GM12892 (cell line): ENCODE measurements at places on chromosomes 13 and 19.

- DNase-seq: no peak
These were observed 1674.2 kb downstream of the PCDH9 start for GRCh38 chr13:65555962-65556361.

DNA sequence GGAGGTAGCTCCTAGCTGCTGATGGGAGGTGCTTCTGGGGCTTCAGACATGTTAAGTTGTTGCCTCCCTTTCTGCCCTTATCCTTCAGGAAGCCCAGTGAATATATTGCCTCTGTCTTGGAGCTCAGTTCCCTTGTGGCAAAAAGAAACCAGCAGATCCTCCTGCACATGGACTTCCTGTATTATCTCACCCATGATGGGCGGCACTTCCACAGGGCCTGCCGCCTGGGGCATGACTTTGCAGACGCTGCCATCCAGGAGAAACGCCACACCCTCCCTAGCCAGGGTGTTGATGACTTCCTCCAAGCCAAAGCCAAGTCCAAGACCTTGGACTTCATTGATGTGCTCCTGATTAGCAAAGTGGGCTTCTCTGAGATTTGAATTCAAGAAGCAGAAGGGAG, 6.0 kb upstream of the CYP4F12 start:
- DNase-seq: no peak

DNA sequence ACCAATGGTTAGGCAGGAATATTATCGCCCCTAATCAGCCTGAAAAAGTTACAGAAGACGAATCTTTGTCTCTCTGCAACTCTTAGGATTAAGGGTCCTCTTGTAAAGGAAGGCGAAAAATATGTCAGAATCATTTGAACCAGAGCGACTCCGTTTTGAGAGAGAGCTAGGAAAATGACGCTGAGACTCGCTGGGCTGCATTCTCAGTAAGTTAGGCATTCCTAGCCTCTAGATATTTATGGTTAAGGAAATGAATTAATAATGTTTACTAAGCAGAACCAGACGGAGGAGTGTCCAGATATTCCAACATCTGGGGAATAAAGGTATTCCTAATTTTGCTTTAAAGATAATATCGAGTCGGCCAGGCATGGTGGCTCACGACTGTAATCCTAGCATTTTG, 755 bp upstream of the ZNF726 start:
- no peak for DNase-seq

GRCh38 chr19:14112051-14112808, 5.3 kb downstream of the PRKACA start:
- no peak for DNase-seq

DNA sequence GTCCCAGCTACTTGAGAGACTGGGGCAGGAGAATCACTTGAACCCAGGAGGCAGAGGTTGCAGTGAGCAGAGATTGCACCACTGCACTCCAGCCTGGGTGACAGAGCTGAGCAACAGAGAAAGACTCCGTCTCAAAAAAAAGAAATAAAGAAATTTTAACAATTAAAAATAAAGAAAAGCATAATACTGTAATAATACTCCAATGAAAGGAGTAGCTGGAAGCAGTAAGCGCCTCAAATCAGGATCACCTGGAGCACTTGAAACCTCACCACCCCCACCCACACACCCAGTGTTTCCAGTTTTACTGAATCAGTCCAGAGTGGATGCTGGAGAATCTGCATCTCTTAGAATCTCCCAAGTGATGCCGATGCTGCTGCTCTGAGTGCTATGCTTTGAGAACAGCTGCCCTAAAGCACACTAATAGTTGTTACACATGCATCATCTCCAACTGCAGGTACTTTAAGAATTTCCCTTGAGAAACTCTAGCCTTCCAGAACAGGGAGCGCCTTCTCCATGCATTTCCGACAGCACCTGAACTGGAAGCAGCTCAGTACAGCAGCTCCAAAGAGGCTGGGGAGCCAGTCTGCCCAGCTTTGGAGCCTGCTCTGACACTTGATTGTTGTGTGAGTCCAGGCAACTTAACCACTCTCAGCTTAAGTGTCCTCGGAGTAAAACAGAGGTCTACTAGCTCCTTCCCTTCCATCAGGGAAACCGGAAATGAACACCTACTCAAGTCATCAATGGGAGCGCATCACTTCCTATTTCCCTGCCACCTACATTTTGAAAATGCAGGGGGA, 2.9 kb downstream of the ABCC4 start:
- no peak for DNase-seq

- DNase-seq: no peak
These were observed 662.7 kb downstream of the DIAPH3 start for GRCh38 chr13:59501004-59501403.

GRCh38 chr13:72570019-72570418, 157.4 kb downstream of the MZT1 start:
- DNase-seq: no peak

- DNase-seq: no peak
These were observed 1.3 kb upstream of the SNAPC2 start for GRCh38 chr19:7918615-7919421.

DNA sequence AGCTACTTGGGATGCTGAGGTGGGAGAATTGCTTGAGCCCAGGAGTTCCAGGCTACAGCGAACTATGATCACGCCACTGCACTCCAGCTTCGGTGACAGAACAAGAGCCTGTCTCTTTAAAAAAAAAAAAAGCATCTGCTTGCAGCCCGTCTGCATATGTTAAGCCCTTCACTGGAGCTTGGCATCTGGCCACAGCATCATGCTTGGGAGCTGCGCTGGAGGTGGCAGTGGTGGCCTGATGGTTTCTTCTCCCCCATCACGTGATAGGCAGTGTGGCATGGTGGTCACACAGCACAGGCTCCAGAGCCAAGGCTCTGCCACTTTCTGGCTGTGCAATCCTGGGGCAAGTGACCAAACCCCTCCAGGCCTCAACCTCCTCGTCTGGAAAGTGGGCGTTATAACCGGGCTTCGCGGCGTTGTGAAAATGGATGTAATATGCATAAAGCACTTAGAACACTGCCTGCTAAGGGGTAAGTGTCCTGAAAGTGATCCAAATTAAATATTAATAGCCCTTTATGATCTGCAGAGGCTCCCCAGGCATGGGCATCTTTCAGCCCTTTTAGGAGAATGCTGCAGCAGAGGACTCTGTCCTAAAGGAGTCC, 24.4 kb downstream of the MARK4 start:
- DNase-seq: no peak

DNA sequence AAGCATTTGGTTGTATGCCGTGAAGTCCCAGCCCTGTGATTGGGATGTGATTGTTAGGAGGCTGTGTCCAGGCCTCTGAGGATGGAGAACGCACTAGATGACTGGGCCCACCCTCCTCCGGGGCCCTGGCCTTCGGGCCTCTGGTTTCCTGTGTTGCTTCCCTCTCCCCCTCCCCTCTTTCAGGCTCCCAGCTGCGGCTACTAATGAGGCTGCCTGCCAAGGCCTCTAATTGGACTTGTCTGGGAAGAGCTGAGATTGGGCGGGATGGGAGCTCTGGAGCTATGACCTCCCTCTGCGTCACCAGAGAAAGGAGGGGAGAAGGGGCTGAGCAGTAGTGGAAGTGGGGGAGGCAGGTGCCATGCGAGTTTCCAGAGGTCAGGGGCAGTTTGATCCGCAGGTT, 9.9 kb downstream of the PTH2 start:
- no peak for DNase-seq
